ENCODE measurements at places on chromosomes 13 and 19.

DNA sequence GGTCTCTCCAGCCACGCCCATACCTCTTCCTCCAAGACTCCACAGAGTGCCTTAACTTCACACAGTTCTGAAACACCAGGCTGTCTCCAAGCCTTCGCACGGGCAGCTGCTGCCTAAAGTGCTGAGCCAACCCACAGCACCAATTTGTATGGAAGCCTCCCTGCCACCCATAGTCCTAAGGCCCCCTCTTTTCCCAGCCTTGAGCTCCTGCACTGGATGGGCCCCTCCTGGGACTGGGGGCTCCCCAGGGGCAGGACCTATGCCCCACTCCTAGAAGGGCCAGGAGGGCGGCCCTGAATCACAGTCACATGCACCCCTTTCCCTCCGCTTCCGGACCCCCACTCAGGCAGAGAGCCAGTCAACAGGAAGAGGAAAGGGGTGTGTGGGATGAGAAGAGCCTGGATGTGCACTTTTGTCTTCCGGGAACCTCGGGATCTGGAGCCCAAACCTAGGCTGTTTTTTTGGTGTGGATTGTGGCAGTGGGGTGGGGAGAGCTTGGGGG, 5.1 kb upstream of the FCER2 start:
- no peak for DNase-seq

GRCh38 chr19:30171795-30172612, 200.2 kb upstream of the ZNF536 start:
- DNase-seq = no peak

- DNase-seq = no peak
Observed at GRCh38 chr19:40513741-40514315, 47.0 kb downstream of the SPTBN4 start.

GRCh38 chr19:57123882-57124281, 4.1 kb downstream of the USP29 start:
- no peak for DNase-seq

DNA sequence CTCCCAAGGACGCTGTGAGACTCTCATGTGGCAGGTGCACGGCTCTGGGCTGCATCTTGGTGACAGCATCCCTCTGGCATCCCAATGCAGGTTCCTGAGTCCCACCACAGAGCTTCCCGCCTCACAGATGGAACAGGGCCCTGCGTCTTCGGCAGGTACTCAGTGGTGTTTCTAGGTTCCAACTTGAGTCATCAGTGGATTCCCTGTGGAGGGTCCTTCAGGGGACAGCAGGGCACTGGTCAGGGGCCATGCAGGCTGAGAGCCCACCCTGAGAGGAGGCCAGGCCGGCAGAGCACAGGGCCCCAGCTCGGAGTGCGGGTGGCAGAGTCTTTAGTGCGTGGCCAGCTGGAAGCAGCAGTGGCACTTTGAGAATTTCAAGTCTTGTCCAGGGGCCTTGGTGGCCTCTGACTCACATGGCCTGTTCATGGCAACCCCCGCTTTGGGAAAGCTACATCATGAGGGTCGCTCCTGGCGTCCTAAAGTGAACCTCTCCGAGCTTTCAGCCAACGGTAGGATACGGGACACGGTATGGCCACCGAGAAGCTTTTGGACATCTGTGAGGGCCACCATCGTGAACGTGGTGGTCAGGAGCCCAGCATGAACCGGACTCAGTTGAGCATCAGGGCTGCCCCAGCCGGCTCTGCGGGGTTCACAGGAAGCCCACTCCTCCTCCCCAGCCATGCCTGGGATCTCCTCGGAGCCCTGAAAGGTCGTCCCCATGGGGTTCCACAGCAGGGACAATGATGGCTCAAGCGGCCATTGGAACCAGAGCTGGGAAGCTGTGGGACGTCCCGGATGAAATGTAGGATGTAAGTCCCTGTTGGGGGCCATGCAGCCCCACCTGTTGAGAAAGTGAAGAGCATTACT, 72.0 kb upstream of the MCF2L start:
- no peak for DNase-seq

DNA sequence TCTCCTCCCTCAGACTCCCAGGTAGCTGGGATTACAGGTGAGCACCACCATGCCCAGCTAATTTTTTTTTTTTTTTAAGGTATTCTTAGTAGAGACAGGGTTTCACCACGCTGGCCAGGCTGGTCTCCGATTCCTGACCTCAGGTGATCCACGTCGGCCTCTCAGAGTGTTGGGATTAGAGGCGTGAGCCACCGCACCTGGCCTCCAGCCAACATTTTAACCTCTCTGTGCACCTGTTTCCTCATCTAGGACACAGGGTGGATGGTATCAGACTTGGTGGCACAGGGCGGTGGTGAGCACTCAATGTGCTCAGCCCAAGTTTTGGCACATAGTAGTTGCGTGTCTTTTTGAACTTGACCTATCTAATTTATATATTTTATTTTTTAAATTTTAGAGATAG, 12.5 kb downstream of the APBA3 start:
- no peak for DNase-seq

DNA sequence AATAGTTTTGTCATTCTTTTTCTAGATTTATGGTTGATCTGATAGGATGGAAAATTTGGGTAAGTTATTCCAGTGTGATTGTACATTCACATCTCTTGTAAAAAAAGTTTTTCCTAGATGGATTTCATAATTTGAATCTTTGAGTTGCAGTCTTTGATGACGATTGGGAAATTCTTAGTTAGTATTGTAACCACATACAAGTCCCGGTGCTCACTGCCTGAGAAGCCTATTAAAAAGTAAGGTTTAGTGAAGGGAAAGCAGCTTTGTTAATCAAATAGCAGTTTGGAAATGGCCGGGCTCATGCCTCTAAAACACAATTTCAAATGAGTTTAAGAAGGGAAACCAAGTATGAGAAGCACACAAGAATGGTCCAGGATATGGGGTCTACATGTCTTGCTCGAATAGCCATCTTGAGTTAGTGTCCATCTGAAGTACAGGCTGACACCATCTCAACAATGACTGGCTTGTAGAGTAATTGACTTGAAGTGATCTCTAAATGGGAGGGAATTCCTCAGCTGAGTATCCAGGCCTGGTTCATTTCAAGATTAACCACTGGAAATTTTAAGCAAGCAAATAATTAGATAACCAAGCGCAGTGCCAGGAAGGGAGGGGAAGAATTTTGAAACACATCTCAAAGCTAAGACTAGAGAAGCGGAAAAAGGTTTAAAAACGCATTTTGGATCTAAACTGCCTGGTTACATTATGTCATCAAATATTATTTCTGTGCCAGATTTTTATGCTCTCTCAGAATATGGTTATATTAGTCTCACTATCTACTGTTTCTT, 1145.6 kb upstream of the MIR17HG start:
- DNase-seq = no peak

GRCh38 chr19:58277748-58278540, 811 bp upstream of the ZNF8 start:
- DNase-seq = no peak

GRCh38 chr13:41985788-41986508, 25.0 kb upstream of the VWA8 start:
- DNase-seq = no peak

GRCh38 chr13:67043901-67044300, 186.2 kb downstream of the PCDH9 start:
- DNase-seq = no peak

- no peak for DNase-seq
Observed at GRCh38 chr19:4015705-4016402, 8.3 kb downstream of the PIAS4 start.

- no peak for DNase-seq
Observed at GRCh38 chr13:100176801-100177400, 88.0 kb downstream of the PCCA start.
